Endothelial cell of coronary artery (primary cell): ENCODE measurements at places on chromosomes 1 and 21. TPM values are rescaled to one million over a fixed set of nuclear protein-coding genes. Genes with fewer than 3 reads are reported as not detected.

Gene MCOLN3
- not detected in 2 replicates for total RNA-seq

Gene KCTD3
- 32.4 and 42.2 TPM in 2 replicates for total RNA-seq

Gene GPR25
- total RNA-seq: not detected in 2 replicates

Gene NBPF4
- not detected in 2 replicates for total RNA-seq

Gene LCE6A
- total RNA-seq: not detected in 2 replicates

Gene LRRC71
- 0.36 TPM in 1 of 2 replicates, not detected in the other for total RNA-seq

Gene B3GALT5
- total RNA-seq: not detected in 2 replicates

Gene SLC45A1
- 0.54 and 1.5 TPM in 2 replicates for total RNA-seq

Gene SRSF4
- total RNA-seq: 39.6 and 53.7 TPM in 2 replicates

Gene OR14K1
- not detected in 2 replicates for total RNA-seq

Gene CA6
- total RNA-seq: not detected in 2 replicates

Gene CFHR2
- total RNA-seq: not detected in 2 replicates
